ENCODE measurements at places on chromosomes 2 and 18.

GRCh38 chr2:168436840-168437239, 19.2 kb upstream of the CERS6 start:
- no peak for DNase-seq
- peaks cover 28% of the 10 kb centered on the region for H3K4me1 ChIP-seq
- H3K36me3 ChIP-seq: no peaks in the 10 kb centered on the region
- H3K27me3 ChIP-seq: no peaks in the 10 kb centered on the region
- no peak overlapping the region for H3K4me3 ChIP-seq
- no peak overlapping the region for H3K27ac ChIP-seq

GRCh38 chr2:70472221-70472890, 81.3 kb downstream of the TGFA start:
- no peaks in the 10 kb centered on the region for H3K36me3 ChIP-seq
- peak overlapping the region; percentile 56 for H3K27ac ChIP-seq
- H3K4me3 ChIP-seq: peak overlapping the region; percentile 80
- H3K4me1 ChIP-seq: peaks cover 67% of the 10 kb centered on the region
- no peak for DNase-seq
- no peaks in the 10 kb centered on the region for H3K27me3 ChIP-seq

DNA sequence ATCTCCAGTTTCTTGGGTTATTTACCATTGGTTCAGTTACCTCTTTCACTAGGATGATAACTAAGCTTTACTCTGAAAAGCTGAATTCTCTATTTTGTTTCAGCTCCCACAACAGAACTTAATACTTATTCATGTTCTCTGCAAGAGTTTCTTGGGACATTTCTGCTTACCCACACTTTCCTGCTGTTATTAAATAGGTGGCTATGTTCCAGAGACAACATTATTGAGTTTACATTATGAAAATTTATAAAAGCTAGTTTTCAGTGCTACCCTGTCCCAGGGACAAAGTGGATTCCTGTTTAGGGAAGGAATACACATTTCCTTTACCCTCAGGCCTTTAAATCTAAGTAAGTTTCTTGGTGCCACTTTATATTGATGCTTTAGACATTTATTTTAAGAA, 7.0 kb upstream of the GPD2 start:
- H3K4me3 ChIP-seq: no peak overlapping the region
- peaks cover 7% of the 10 kb centered on the region for H3K27me3 ChIP-seq
- H3K27ac ChIP-seq: no peak overlapping the region
- no peaks in the 10 kb centered on the region for H3K36me3 ChIP-seq

DNA sequence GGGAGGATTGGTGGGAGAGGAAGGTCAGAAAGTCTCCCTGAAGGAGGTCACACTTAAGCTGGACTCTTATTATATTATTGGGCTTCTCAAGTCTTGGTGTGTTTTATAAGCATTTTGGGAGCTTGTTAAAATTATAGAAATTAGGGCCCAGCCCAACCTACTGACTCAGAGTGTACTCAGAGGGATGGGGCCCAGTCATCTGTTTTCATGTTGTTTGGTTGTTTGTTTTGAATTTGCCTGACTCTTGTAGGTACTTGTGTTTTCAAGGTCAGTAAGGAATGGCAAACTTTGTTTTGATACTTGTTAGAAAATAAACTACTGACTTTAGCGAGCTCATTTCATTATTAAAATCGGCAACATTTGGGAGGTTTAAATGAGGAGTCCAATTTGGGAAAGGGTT, 152.0 kb downstream of the INSIG2 start:
- no peaks in the 10 kb centered on the region for H3K4me1 ChIP-seq
- no peaks in the 10 kb centered on the region for H3K36me3 ChIP-seq
- H3K27me3 ChIP-seq: peaks cover 47% of the 10 kb centered on the region
- no peak overlapping the region for H3K27ac ChIP-seq
- H3K4me3 ChIP-seq: no peak overlapping the region
- no peak for DNase-seq

DNA sequence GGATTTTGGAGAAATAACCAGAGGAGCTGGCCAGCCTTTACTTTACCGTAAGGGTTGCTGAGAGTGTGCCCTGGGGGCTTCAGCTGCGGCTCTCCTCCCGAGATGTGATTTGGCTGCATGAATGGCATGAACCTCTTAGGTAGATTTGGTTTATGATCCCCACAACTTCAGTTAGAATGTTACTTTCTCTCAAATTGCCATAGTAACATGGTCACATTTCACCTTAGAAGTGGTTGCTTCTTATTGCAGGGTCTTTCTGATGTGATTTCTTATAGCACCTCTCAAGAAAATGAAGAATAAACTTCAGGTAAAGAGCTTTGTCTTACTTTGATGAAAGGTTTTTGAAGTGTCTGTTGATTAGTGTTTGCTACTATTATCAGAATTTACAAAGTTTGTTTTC, 5.6 kb downstream of the PLCL1 start:
- no peak overlapping the region for H3K27ac ChIP-seq

DNA sequence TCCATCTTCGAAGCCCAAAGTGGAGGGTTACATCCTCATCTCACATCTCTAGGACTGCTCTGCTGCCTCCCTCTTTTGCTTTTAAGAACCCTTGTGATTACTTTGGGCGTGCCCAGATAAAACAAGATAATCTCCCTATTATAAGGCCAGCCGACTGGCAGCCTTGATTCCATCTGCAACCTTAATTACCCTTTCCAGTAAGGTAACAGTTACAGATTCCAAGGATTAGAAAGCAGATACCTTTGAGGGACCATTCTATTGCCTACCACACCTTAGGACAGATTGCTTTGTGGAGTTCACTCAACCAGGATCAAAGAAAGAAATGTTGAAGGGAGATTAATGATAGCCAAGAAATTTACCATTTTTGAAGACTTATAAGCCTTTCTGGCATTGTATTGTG, 250.8 kb upstream of the ACVR2A start:
- peaks cover 8% of the 10 kb centered on the region for H3K36me3 ChIP-seq
- H3K27me3 ChIP-seq: no peaks in the 10 kb centered on the region
- no peak overlapping the region for H3K4me3 ChIP-seq
- no peak overlapping the region for H3K27ac ChIP-seq

GRCh38 chr2:127560931-127561280, 25.4 kb downstream of the MYO7B start:
- H3K36me3 ChIP-seq: peaks cover 19% of the 10 kb centered on the region
- no peak overlapping the region for H3K4me3 ChIP-seq
- no peak for DNase-seq
- H3K4me1 ChIP-seq: peaks cover 16% of the 10 kb centered on the region

DNA sequence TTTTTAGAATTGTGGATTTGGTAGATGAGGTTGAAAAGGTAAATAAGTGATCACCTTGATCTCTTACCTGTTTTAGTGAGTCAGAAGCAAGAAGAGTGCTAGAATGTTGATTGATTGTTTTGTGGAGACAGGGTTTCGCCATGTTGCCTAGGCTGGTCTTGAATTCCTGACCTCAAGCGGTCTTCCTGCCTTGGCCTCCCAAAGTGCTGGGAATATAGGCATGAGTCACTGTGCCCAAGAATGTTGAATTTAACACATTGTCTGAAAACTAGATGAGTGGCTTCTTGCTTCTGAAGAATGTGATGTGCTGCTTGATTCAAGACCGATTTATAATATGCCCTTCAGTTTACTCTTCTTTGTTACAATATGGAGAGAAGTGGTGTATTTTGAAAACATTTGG, 121.3 kb downstream of the FMNL2 start:
- no peak overlapping the region for H3K4me3 ChIP-seq
- peaks cover 4% of the 10 kb centered on the region for H3K27me3 ChIP-seq
- DNase-seq: no peak
- H3K36me3 ChIP-seq: no peaks in the 10 kb centered on the region
- H3K27ac ChIP-seq: no peak overlapping the region

- H3K36me3 ChIP-seq: no peaks in the 10 kb centered on the region
- H3K4me1 ChIP-seq: peaks cover 47% of the 10 kb centered on the region
- no peak overlapping the region for H3K27ac ChIP-seq
These were observed 192.3 kb downstream of the MCFD2 start for GRCh38 chr2:46723346-46723745.

DNA sequence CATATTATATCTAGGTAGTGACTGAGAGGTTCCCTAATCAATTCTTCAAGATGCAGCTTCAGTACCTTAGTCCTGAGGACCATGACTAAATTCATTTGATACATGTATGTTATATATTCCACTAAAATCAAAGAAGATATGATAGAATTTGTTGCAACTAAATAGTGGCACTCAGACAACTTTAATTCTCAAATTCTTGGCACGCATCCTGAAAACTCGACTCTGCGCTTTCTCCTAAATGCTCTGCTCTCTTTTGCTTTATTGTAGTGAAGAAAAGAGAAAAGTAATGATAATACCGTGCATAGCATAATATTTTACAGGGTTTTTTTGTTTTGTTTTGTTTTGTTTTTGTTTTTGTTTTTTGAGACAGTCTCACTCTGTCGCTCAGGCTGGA, 475.3 kb downstream of the ARHGAP15 start:
- no peak overlapping the region for H3K4me3 ChIP-seq
- peak overlapping the region; percentile 56 for H3K27ac ChIP-seq
- peaks cover 9% of the 10 kb centered on the region for H3K4me1 ChIP-seq
- H3K27me3 ChIP-seq: no peaks in the 10 kb centered on the region
- DNase-seq: no peak
